ENCODE measurements at places on chromosomes 13 and 19.

DNA sequence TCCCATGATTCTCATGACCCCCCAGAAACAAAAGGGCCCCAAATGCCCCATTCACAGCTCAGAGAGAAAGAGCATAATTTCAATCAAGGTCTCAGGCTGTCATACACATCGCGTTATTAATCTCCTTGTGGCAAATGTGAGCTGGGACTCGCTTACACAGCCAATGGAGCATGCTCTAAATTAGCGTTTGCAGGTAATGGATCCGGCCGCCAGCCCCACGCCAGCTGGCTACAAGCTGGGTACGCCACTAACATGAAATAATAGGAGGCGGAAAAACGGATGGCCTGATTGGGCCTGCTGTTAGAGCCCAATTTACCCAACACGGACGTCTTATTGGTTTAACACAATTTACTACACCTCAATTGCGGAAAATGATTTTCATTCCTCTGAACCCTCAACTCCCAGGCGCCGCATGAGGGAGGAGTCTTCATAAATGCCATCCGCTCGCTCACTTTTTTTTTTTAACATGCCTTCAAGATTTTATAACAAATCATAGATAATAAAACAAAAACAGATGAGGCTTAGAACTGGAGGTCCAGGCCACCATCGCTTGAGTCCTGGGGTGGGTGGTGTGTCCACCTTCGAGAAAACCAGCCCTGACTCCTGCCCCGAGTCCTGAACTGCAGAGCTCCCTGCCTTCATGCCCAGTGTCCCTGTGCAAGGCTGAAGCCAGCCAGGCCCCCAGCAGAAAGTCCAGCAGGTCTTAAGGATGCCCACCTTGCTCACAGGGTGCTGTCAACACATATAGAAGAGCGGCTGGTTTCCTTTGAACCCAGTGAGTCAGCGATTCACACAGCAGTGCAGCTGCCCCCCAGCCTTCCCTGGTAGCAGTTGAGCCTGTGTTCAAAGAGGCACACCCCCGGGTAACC, 62.1 kb downstream of the PEPD start:
- no peak for DNase-seq

DNA sequence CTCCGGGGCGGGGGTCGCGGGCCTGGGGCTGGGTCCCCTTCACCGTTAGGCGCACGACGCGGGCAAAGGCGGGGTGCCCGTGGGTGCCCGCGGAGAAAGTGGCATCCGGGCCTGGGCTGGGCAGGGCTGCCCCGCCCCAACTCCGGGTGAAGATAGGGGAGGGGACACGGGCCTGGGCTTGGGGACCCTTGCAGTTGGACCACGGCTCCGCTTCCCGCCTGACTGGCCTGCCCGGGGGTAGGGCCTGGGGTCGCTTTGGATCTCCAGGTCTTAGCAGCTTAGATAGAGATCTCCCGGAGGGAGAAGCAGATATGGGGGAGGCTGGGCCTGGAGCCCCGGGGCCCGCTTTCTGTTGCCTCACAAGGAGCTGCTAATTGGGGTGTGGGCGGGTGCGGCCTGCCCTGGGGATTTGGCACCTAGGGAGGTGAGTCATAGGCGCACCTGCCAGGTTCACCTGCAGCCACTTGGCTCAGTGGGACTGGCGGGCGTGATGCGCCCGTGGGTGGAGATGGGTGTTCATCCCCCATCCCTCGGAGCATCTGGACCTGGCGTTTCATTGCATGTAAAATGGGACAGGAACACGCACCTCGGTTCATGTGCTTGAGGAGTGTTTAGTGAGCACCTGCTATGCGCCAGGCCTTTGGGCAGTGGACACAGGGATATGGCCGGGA, 585 bp downstream of the MAP1S start:
- no peak for DNase-seq

DNA sequence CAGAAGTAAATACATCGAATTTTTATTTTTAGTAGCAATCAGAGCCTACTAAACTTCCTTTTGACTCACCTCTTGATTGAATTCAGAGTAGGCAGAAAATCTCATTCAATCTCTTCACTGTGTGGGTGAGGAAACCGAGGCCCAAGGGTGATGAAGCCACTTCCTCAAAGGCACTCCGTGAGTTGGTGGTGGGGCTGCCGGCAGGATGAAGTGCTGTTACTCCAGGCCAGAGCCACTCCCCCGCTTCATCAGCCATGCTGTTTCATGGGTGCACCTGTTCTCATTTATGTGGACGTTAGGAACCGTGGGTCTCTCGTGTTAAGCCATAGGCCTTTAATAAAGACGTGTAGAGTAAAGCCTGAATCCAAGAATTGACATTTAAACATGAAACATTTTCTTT, 13.2 kb downstream of the ING1 start:
- DNase-seq: no peak

DNA sequence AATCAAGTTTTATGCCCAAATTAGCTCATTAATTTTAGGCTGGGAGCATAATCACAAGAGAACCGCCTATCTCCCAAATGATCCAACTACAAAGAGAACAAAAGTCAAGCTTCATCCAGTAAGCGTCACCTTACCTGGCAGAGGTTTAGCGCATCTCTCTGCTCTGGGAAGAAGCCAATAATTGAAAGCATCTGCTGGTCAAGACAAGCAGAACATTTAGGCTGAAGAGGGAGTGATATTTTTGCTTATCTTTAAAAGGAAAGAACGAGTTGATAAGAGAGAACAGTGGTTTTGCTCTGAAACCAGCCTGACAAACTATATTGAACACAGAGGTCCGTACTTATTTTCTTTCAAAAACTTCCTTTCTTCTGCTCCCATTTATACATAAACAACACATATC, 242.1 kb downstream of the ENOX1 start:
- no peak for DNase-seq

- DNase-seq: peak; percentile 83
Measured at GRCh38 chr13:39536906-39537305, 66.1 kb downstream of the LHFPL6 start.

All from trophoblast cell (in vitro differentiated cells and primary cell).